Tibial nerve (tissue), 4 donors: ENCODE measurements at places on chromosomes 7 and 10. TPM values are rescaled to one million over a fixed set of nuclear protein-coding genes. Genes with fewer than 3 reads are reported as not detected.

GRCh38 chr7:99928994-99929729 is at the start of gene GJC3:
Gene GJC3, minus strand, starts transcription at chr7:99929620. Its CDS starts 0 bp downstream, at chr7:99929620.
- DNase-seq = no peak

- no peak for DNase-seq
Measured at GRCh38 chr10:99858849-99859248, 76.4 kb downstream of the ABCC2 start.

DNA sequence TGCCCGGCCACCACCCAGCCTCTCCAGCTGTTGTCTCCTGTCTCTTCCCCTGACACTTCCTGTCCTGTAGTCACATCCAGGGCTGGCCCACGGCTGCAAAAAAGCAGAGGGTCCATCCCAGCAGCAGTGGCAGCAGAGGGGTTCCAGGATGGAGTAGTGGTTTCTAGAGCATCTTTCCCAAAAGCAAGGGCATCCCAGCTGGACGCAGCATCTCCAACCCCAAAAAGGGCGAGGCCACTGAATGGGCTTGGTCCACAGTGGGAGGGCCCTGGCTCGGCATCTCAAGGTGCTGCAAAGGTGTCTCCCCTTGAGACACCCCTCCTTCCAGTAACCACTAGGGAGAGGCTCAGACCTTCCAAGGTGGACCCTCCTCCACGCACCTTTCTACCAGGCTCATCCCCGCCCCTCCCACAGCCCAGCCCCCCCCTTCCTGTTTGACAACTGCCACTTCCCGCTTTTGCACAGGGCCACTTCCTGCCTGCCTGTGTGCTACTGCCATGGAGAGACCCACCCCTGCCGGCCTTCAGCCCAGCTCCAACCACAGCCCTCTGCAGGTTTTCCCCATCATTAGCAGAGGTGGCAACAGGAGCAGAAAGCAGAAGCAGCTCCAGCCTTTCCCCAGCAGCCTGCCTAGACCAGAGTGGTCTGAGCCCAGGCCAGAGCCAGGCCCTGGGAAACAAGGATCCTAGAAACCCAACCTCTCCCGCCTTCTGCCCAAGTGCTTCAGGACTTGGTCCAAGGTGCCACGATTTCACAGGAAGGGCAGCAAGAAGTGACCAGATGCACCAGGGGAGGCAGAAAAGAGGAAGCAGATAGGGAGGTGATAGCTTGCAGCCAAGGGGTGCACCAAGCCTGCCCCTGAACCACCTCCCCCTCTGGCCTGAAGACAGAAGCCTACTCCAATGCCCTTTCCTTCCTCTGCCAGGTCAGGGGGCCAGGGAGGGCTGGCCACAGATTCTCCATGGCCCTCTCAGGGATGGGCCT is 8.6 kb downstream of the CAMK2G start:
- no peak for DNase-seq

DNA sequence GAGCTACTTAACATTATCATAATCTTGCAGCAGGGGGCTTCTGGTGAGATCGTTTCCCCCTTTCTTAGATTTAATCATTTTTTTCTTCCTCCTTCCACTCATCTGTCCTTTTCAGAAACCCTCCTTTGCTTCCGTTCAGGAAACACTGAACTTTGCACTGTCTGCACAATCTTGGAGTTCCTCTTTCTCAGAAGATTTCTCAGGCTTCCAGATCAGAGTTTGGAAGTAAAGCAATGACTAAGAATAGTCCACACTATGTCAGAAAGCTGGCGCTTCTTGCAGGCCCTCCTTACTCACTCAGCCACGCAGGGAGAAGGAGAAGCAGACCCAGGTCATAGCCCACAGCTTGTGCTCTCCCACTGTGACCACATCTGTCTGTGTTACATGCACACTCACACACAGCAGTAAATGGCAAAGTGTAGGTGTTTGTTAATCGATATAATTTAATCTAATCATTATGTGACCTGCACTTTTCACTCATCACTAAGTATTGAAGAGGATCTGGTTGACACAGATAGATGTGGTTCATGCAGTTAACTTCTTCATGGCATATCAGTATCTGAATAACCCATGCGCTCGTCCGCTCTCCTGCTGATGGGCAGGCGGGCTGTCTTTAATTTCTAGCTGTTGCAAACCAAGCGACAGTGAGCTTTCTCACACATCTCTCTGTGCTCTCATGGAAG is 30.2 kb downstream of the ALOX5 start:
- DNase-seq = no peak

DNA sequence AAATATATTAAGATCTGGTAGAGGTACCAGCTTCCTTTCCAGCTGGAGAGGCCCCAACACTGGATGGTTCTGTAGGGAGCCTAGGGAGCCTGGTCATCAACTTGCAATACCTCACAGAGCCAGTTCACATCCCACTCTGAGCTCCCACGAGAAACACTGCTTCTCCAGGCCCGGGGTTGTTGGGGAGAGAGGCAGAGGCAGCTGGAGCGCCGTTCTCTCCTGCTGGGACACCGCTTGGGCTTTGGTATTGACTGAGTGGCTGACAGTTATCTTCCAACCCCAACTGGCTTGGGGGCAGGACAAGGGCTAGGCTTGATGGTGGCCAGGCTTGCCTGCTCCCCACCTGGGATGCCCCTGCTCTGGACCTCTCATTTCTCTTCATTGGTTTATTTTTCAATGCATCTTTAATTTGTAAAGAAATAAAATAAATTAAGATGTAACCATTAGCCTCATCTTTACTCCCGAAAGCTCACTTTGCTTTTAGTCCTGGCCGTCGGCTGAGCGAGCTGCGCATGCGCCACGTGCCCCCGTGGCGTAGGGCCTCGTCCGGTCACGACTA is 10.0 kb upstream of the CHCHD1 start:
- peak; percentile 81 for DNase-seq

GRCh38 chr10:58352956-58353610 is 18.3 kb downstream of the UBE2D1 start:
- no peak for DNase-seq

GRCh38 chr10:112969542-112969941 is 19.5 kb downstream of the TCF7L2 start:
- no peak for DNase-seq

- no peak for DNase-seq
Measured at GRCh38 chr10:18759575-18759974, 100.3 kb downstream of the ARL5B start.

DNA sequence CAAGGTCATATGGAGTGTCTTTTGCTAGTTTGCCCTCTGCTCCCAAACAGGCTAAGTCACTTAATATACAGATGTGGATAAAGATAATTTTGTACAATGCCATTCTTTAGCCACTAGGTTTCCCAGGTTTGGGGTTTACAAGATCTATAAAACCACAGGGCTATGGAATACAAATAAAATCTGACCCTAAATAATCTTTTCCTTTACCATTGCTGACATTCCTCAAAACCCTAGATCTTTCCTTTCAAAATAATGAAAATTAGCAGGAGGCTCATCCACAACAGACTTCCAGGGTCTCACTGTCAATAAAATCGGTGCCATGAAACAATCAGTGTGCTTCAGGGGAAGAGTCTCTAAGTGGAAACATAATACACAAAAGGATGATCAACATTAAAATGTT is 148.4 kb downstream of the CPEB3 start:
- DNase-seq = no peak

- DNase-seq = no peak
Measured at GRCh38 chr10:30438021-30438850, 4.3 kb downstream of the MAP3K8 start.

DNA sequence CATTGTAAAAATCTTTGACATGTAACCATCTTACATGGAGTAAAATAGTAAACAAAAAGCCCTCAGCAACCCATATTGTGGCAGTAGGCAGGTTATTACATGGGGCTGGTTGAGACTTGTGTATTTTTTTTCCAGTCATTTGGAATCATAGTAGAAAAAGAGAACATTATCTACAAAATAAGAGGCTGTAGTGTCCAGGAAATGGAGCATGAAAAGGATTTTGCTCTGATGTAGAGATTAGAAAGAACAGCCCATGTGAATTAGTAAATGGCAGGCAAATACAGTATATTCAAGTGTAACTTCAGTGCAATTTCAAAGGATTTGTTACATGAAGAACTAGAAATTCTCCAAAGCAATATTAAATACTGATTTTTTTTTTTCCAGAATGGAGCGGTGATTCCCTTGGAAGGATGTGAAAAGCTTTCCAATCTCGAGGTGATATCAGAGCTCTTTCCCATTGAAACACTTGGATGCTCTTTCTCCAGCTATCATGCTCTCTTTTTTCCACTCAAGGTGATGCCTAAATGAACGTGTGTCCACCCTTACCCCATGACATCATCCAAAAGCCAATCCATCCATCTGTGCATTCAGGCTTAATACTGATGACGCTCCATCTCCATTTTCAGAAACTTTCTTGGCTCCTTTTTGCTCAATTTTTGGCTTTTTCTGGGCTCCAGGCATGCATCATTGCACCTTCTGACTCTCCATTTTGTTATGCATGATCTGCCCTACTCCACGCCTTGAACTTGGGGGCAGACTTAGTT is 1034.7 kb downstream of the TYW1 start:
- DNase-seq = no peak

DNA sequence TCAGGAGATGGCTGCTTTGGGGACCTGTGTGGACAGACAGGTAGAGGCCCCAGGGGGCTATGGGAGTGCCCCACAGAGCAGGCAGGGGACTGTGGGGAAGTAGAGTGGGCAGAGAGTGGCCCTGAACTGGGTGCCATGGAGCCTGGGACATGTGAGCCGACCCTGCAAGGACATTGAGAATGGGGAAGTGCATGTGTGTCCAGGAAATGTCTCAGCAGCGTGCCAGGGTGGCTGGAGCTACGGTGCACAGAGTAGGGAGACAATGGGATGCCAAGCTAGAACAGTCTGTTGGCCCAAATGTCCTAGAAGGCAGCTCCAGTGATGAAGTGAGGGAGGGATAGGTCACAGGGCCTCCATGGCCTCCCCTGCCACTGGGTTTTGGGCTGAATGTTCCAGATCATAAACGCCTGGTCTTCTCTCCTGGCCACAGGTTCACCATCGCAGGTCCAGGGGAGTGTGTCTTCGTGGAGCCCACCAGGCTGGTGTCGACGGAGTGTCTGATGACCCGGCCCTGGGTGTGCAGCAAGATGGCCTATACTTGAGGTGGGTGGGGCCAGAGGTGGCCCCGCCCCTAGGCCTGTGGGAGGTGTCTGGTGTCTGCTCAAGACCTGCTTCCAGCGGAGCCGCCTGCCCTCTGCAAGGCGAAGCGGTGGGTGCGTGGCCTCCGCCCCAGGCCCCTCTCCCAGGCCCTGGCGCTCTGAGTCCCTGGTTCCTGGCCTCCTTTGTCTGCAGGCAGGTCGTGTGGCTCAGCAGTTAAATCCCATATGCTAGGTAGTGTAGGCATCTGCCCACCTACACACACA is 20.5 kb downstream of the CLEC2L start:
- DNase-seq = no peak

DNA sequence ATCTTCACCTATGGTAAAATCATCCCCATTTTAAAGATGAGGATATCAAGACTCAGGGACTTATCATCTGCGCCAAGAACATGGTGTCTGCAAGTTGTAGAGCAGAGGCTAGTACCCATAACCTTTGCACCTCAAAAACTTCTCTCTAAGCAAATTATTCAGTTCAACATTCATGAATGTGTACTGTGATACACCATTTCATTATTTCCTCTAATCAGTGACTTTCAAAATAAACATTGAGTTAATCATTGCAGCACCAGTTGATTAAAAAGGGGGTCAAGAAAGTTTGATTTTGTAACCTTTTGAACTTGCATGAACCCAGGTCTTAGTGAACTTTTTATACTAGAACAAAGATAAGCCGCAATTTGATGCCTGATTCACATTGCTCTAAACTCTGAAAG is 47.6 kb upstream of the CYP2C8 start:
- no peak for DNase-seq

DNA sequence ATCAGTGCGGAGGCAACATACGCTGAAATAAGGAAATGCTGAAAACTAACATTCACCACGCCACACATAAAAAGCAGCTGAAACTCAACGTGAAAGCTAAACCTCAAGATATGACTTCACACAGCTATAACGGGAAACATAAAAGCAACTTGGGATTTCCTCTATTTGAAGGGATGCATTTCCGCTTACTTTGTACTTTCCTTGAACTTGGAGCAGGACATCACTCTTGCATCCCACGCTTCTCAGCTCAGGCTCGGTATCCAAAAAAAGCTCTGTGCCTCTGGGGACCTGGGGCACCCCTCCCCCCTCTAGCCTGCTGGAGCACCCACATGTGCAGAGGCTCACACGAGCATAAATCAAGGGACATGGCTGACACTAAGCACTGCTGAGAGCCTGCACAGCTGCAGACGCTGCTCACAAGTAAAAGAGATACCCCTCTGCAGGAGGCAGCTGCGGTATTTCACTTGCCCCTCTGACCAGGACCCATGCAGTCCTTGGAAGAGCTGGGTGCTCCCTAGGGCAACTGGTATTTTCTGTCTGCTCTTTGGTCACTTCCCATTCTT is 34.2 kb downstream of the PARD3 start:
- no peak for DNase-seq

DNA sequence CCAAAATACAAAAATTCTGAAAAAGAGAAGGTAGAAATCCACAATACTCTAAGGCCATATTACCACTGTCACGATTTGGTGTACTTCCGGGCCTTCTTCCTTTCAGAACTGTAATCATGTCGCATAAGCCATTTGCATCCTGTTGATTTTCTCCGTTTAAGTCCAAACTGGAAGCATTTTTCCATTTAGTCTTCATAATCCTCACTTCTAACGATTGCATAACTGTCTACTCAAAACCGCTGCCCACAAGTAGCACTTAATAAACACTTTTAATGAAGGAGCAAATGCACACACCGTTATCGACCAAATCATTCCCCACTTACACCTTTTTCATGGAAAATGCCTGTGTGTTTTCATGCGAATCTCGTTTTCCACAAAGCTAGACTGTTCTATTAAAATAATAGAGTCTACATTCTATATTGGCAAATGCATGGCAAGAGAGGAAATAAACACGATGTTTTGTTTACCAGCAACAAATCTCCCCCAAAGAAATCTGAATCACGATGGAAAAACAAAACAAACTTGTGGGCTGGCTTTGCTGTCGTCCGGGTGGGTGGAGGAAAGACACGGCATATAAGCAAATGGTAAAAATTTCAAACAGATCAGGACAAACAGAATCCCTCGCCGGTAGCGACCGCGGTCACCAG is 1.0 kb downstream of the ATE1 start:
- no peak for DNase-seq

DNA sequence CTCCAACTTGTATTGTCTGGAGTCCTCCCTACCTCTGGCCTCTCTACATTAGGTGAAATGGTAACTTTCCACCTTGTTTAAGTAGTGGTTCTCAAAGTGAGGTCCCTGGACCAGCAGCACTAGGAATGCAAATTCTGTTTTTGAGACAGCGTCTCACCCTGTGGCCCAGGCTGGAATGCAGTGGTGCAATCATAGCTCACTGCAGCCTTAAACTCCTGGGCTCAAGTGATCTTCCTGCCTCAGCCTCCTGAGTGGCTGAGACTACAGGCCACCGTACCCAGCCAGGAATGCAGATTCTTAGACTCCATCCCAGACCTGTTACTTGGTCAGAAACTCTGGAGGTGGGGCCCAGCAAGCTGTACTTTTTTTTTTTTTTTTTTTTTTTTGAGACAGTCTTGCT is 6.8 kb upstream of the TBL2 start:
- DNase-seq = no peak

The FBXO24 gene
- 0.30 TPM for total RNA-seq

The GIMAP5 gene
- 30.8 TPM for total RNA-seq

The HOXA2 gene
- 5.0 TPM for total RNA-seq

The SEMA3D gene
- 4.8 TPM for total RNA-seq

The OR2A5 gene
- total RNA-seq = not detected

The TUBB8 gene
- total RNA-seq = not detected

The CTNNA3 gene
- total RNA-seq = 15.9 TPM

The DBF4 gene
- 18.6 TPM for total RNA-seq

The AUTS2 gene
- 56.6 TPM for total RNA-seq
